Activated T-helper 1 cell treated with anti-CD3 and anti-CD28 coated beads, Interleukin-2, amount 50 U/mL, for 16 hours (primary cell): ENCODE measurements at places on chromosomes 7 and 10.

- no peak for DNase-seq
These were observed 9.1 kb downstream of the WIPF3 start for GRCh38 chr7:29815181-29816105.

GRCh38 chr10:114044247-114045135 is 825 bp downstream of the ADRB1 start:
- DNase-seq, result no peak

- DNase-seq, result no peak
These were observed at the start of gene PLCE1 for GRCh38 chr10:93993782-93994437. Gene PLCE1, plus strand, starts transcription at chr10:93993931. Its CDS starts 37,116 bp downstream, at chr10:94031047.

- DNase-seq, result no peak
These were observed 22.2 kb downstream of the MRC1 start for GRCh38 chr10:17831341-17831740.

DNA sequence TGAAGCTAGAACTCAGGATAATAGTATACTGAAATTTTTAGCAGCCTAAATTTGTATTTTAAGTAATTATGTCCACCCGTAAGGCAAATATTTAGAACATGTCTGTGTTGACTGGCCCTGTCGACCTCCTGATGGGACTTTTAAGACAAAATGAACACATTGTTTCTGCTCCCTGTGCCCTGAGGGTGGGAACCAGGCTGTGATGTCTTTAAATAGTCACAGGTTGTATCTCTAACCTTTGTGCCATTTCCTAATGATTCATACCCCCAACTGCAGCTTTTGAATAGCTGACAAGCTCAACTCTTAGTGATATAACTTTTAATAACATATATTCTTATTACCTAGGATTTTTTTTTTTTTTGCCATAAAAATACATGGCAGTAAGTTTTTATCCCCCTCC is 494.9 kb upstream of the AKR1E2 start:
- DNase-seq, result no peak

DNA sequence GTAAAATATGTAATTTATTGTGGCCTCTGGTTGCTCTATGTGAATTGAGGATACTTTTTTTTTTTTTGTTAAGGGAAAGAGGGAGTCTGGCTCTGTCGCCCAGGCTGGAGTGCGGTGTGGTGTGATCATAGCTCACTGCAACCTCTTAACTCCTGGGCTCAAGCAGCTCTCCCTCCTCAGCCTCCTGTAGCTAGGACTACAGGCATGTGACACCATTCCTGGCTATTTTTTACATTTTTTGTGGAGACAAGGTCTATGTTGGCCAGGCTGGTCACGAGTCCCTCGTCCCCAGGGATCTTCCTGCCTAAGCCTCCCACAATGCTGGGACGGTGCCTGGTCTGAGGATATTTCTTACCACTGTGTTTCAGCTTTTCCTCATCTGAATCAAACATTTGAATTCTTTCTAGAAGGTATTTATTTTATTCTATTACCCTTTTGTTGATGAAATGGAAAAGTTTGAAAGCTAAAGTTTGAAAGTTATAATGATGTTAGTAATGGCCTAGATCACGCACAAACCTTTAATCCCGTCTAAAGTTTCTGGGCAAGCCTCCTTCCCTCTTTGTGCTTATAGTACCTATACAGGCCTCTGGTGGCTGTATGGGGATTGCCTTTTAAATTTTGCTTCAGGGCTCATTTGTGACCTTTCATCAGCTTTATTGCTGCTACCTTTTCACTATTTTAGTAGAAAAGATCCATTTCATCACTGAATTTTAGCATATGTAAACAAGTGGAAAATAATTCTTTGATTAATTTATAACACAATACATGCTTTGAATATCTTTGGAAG is 2.0 kb downstream of the IFRD1 start:
- no peak for DNase-seq

DNA sequence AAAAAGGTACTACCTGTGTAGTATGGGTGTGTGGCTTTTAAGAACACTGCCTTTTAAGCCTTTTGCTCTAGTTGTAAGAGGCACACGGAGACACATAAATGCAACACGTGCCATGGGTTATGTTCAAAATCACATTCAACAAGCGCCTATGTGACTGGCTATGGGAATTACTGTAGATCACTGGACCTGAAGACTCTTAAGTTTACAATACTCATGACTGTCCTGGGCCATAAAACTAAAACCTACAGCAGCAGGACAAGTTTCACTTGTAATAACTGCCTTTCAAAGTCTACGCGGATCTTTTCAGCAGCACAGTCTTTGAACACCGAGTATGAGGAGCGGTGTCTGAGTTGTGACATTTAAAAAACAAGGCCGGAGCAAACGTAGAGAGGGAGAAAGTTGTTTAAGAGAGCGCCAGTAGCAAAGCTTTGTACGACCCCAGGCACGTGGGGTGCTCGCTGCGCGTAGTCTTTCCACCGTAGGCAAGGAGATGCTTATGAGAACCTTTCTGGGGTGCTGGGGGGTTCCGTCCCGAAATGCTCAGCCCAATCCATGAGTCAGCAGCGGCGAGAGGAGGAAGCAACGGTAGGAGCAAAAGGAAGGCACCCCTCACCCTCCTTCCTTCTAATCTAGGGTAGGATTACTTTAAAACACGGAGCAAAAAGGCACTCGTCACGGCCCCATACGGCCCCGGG is 662 bp downstream of the DNAJC2 start:
- DNase-seq, result no peak

DNA sequence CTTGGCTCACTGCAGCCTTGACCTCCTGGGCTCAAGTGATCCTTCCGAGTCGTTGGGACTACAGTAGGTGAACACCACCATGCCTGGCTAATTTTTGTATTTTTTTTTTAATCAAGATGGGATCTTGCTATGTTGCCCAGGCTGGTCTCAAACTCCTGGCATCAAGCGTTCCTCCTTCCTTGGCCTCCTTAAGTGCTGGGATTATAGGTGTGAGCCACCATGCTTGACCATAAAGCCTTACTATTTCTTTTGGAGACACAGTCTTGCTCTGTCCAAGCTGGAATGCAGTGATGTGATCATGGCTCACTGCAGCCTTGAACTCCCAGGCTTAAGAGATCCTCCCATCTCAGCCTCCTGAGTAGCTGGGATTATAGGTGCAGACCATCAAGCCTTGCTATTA is 12.6 kb downstream of the TFAM start:
- DNase-seq, result no peak

- DNase-seq, result no peak
These were observed 512.6 kb downstream of the PHTF2 start for GRCh38 chr7:78311181-78311580.

DNA sequence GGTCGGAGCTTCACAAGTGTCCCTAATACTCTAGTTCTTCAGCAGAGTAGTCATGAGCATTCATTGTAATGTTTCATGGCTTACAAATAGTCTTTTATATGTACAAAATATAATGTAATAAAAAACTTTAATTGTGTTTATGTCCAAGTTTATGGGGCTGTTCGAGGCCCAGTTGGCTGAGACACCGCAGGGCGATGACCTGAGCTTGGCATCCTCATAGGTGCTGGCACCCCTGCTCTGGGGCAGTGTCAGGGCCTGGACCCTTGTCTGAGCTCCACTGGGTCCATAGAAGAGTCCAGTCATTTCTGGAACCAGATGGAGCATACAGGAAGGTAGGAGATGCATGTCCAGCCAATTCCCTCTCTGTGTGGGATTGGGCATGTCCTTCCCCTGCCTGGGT is 12.9 kb upstream of the ZMIZ1 start:
- no peak for DNase-seq

DNA sequence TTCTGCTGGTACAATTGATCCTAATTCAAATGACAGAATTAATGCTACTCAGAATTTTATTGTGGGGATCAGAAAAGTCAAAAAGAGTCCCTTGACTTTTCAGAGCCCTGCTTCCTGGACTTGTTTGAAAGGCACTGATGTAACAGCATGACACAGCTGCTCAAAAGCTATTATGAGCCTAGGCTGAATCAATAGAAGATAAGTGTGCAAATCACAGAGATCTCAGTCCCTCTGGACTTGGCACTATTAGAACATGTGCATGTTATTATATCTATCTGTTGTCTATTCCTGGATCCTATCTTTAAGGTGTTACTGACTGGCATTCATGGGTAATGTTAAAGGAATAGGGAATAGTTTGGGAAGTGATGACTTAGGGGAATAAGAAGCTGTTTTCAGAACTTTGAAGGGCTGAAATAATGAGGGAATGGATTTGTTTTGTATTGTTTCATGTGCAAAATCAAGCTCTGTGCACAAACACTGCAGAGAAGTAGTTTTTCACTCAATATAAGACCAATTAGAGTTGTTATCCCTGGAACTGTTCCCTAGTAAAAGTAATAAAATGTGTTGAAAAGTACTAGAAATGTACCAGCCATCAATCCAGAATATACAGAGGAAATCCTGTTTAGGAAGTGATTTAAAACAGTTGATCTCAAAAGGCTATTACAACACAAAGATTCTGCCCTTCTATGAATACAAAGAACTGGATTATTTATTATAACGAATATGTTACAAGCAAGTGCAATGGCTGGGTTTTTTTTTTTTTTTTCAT is 814.9 kb upstream of the C7orf33 start:
- no peak for DNase-seq

GRCh38 chr7:93882468-93882867 is 8.1 kb downstream of the TFPI2 start:
- DNase-seq, result no peak

DNA sequence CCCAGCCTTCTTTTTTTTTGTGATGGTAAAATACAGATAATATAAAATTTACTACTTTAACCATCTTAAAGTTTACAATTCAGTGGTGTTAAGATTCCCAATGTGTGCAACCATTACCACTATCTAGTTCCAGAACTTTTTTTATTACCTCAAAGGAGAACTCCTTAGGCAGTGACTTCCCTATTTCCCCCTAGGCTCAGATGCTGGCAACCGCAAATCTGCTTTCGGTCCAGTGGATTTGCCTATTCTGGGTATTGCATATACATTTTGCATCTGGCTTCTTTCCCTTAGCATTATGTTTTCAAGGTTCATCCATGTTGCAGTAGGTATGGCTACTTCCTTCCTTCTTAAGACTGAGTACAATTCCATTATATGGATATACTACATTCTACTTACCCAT is 56.5 kb downstream of the AFAP1L2 start:
- no peak for DNase-seq

GRCh38 chr7:150451097-150451793 is 815 bp downstream of the GIMAP8 start:
- peak; percentile 37 for DNase-seq

DNA sequence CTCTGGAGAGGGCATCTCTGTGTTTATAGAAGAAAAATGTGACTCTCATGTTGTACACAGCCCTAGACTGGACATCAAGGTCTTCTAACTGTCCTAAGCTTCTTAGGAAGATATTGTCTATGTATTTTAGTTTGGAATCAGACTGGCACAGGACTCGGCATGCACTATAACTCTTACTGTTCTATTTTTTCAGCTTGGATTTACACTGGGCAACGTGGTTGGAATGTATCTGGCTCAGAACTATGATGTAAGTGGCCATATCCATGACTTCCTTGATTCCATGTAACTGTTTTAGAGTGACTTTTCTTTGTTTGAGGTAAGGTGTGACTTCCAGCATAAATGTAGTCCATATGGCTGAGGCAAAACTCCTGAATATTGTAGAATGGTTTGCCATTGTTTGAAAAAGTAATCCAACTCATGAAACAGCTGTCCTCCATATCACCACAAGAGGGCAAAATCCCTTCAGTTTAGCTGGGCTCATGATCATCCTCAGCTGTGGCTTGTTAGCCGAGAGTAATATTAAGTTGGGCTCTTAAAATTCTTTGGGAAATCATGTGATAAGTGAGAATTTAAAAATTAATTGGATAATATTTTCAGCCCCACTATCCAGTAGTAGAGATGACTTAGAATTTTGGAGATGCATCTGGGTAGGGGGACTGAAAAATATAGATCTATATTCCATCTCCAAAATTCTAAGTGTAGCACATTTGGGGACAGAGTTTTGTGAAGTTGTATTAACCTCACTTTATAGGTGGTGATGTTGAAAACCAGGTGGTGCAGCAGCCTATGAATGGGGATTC is 10.4 kb downstream of the STMP1 start:
- DNase-seq, result no peak

DNA sequence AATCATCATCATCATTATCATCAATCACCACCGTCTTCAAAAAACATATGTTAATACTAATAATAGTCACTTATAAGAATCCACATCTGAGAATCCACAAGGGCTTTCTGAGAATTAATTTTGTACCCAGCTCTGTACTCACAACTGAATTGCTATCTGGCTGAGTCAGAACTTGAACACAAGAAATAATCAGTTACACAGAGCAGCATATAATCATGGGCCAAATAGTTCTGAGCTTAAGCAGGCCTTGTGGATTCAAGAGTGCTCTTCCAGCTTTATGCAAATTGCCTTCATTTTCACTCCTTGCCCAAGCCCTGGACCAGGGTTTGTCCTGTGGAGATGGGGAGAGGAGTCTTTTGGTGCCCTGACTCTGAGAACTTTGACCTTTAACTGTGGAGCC is 304.5 kb downstream of the ZNF248 start:
- DNase-seq, result no peak

GRCh38 chr7:47583739-47584535 is 2.0 kb upstream of the TNS3 start:
- no peak for DNase-seq

DNA sequence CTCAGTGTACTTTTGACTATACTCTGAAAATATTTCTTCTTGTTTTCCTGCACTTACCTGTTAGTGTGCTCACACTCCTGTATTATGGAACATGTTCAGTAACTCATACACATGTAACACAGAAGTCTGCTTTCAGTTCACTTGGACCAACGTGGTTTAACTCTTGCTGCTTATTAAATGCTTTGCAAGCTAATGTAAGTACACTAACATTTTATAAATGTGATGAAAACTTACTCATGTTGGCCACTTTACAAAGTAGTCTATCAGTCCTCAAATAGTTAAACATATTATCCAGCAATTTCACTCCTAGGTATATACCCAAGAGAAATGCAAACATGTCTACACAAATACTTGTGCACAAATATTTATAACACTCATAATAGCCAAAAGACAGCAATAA is 98.4 kb downstream of the UBE2H start:
- no peak for DNase-seq

DNA sequence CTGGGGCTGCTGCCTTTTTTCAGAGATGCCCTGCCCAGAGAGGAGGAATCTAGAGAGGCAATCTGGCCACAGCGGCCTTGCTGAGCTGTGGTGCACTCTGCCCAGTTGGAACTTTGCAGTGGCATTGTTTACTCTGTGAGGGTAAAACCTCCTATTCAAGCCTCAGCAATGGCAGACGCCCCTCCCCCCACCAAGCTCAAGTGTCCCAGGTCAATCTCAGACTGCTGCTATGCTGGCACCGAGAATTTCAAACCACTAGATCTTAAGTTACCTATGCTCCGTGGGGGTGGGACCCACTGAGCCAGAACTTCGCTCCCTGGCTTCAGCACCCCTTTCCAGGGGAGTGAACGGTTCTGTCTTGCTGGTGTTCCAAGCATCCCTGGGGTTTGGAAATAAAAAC is 77.2 kb downstream of the EXOC4 start:
- DNase-seq, result no peak

GRCh38 chr7:108643136-108643535 is 73.5 kb downstream of the DNAJB9 start:
- DNase-seq, result no peak
